ENCODE measurements at places on chromosomes 11 and 22. TPM values are rescaled to one million over a fixed set of nuclear protein-coding genes. Genes with fewer than 3 reads are reported as not detected.

LRFN4 gene
- 124 TPM for total RNA-seq

MFRP gene
- not detected for total RNA-seq

RAG1 gene
- total RNA-seq: 0.25 TPM

TRPM5 gene
- not detected for total RNA-seq

PGA5 gene
- not detected for total RNA-seq

C22orf31 gene
- total RNA-seq: not detected

XRRA1 gene
- total RNA-seq: 4.4 TPM

Data from A549 treated with Hydrocortisone at 1 μM for 4 hours (cell line).